Stimulated activated CD8-positive, alpha-beta memory T cell treated with anti-CD3 and anti-CD28 coated beads, Interleukin-4, amount 100 ng/mL, for 4 hours (primary cell): ENCODE measurements at places on chromosomes 5 and 9.

GRCh38 chr9:131905144-131905543 is 165.3 kb upstream of the RAPGEF1 start:
- no peak for DNase-seq

DNA sequence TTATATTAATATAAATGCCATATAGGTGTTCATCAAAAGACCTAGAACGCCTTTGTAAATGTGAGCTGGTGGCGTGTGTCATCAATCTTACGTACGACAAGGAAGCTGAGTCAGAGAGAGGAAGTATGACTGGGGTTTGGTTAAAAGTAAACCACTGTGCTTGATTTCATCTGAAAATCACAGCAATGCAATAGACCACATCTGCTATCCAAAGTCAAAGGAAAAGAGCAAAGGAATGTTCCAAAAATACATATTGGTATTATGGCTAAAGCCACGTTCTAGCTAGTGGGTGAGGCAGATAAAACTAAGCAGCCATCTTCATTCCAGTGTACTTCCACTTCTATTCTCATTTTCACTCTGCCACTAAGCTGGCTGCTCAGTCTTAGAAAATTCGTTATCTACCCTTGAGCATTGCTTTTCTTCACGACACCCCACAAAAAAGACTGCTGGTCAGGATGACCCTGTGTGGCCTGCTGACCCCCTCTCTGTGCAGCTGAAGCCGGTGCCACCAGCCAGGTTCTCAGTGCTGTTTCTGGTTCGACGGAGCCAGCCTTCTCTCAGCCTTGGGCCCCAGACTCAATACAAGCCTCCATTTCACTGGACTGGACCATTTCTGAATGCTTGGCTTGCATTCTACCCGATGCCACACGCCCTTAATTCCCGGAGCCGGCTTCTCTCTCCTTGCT is 23.8 kb downstream of the SHC3 start:
- no peak for DNase-seq

DNA sequence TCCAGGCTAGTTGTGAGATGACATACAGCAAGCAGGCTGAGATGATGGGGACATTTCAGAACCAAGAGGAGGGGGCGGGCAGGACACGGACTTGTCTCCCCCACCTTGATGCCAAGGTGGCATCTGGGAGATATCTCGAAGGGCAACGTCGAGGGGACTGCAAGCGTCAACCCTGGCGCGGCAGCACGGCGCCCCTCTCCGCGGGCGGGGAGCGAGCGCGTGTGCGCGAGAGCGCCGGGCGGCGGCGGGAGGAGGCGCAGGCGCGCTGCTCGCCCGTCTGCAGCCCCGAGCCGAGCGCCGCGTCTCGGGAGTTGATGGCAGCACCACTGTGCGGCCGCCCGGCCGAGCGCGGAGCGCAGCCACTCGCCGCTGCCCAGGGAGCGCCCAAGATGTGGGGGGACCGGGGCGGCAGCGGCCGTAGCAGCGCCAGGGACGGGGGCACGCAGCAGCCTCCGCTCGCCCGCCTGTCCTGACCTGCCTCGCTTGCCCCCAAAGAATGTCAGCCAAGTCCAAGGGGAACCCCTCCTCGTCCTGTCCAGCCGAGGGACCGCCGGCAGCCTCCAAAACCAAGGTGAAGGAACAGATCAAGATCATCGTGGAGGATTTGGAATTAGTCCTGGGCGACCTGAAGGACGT is at the start of gene PRR16:
TSS of gene PRR16 (plus strand) at position 310 of the 636 bp plus-strand sequence.
- DNase-seq: no peak

DNA sequence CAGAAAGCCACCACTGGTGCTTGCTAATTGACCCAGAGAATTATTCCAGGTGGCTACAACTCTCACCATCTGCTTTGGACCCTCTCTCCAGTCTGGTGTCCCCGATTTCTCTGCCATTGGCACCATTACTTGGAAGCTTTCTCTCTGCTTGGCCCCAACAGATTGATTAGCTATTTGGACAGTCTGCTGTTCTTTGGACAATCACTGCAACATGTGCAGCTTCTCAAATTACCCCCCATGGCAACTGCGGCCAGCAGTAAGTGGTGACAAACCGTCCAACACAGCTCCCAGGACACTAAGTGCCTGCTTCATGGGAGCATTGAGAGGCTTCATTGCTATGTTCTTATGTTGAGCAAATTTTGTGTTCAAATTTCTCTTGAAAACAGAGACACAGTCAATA is 309.8 kb downstream of the TAF11L14 start:
- no peak for DNase-seq

DNA sequence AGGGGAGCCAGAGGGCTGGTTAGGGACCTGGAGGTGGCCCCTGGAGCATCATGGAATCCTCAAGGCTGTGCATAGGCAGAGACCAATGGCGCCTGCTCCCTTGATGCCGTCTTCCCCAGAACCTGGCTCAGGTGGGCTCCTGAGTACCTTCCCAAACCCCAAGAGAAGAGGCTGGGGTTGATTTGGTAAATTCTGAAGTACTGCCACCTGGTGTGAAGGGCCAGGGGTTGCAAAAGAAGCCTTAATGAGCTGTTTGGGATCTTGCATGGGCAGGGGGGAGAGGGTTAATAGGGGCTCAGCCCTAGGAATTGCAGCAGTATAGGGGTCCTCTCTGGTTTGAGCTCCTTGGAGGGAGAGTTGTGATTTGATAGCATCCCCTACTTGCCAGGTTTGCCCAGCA is 52.1 kb downstream of the CYSTM1 start:
- DNase-seq: no peak

DNA sequence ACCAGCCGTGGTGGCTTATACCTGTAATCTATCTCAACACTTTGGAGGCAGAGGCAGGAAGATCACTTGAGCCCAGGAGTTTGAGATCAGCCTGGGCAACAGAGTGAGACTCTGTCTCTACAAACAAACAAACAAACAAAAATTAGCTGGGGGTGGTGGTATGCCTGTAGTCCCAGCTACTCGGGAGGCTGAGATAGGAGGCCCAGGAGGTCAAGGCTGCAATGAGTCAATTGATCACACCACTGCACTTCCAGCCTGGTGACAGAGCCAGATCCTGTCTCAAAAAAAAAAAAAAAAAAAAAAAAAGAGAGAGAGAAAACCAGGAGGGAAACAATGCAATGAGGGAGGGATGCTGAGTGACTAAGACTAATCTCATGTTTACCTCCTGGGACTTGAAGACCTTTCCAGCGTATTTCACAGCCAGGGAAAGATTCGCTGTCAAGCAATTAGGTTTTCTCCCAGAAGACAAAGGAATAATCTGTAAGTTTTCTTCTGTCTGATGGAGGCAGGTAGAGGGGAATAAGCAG is 51.1 kb upstream of the MIER3 start:
- no peak for DNase-seq

DNA sequence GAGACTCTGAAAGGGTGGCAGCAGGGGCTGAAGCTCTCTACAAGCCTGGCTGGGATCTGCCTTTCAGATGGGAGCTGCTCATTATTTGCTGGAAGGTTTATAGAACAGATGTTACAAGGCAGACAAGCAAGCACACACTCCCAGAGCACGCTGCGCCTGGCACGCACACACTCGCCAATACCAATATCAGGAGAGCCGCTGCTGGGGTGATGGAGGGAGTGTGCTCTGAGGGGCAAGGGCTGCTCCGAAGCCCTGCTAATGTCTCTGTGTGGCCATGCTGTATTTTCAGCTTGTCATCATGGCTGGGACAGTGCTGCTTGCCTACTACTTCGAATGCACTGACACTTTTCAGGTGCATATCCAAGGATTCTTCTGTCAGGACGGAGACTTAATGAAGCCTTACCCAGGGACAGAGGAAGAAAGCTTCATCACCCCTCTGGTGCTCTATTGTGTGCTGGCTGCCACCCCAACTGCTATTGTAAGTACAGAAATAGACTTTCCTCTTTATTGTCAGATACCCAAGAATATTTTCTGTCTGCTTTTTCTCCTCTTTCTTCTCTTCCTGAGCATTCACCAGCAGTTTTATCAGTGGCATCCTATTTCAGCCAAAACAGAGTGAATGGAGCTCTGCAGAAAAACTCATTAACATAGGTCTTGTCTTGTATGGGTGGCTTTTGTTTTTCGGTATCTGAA is 115.1 kb downstream of the BAAT start:
- DNase-seq: no peak

DNA sequence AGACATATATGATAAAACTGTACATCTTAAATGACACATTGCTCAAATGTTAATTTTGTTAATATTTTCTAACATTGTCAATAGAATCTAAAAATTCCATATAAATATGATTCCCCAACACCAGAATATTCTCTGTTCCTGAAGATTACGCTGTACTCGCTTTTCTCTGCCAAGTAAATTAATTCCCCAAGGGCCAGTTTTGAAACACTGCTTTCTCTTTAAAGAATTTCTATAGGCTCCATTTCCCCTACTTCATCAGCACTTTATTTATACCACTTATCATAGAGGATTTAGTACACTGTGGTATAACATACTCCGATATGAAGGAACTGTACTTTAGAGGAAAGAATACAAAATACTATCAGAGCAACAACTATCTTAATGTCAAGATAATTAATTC is 101.4 kb upstream of the ACOT12 start:
- no peak for DNase-seq

DNA sequence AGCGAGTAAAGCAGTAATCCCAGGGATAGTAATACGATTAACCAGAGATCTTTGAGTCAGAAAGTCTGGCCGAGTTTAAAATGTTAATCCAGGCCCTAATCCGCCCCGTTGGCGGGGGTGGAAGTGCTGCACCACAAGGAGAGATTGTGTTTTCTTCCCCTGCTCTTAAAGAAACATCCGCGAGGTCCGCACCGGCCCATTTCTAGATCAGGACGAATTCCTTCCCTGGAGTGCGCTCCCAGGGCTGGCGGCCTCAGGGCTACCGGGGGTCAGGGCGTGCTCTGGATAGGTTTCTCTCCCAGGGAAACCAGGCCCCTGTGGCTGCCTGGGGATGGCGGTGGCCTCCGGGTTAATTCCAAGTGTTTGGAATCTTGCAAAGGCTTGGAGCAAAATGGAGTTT is 9.3 kb upstream of the NEUROG1 start:
- DNase-seq: no peak

DNA sequence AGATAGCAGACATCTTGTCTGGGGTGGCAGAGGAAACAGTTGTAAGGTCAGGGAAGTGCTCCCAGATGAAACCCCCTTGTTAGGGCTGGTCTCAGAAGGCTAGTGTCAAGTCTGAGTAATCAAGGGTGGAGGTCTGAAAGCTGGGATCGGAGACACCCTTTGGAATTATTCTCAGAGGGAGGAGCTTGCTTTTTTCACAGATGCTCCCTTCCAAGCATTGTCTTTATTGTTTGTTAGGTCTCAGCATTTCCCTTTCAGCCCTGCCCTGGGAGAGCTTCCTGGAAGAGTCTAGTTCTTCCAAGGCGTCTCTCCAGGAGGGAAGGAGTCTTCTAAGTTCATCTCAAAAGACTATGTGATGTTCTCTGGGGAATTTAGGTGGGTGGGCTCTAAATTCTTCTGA is 3.2 kb downstream of the TEK start:
- DNase-seq: no peak

DNA sequence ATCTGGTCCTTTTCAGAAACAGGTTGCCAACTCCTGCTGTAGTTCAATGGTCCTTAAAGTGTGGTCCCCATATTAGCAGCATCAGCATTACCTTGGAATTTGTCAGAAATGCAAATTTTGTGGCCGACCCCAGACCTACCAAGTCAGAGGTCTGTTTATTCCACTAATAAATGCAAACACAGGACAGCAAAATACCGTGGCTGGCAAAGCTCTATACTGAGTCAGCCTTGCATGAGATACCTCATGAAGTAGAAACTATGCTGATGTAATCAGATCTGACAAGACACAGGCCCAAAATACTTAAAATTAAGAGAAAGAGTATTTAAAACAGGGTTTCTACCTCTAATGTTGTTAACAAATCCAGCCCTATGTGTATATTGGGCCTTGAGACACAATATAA is 3.0 kb downstream of the GOLM1 start:
- DNase-seq: no peak

- DNase-seq: no peak
Observed at GRCh38 chr5:180439911-180440769, 54.0 kb upstream of the CNOT6 start.

GRCh38 chr5:81759632-81760005 is 8.7 kb upstream of the SSBP2 start:
- no peak for DNase-seq

GRCh38 chr9:124372038-124372437 is 43.2 kb downstream of the PSMB7 start:
- no peak for DNase-seq

DNA sequence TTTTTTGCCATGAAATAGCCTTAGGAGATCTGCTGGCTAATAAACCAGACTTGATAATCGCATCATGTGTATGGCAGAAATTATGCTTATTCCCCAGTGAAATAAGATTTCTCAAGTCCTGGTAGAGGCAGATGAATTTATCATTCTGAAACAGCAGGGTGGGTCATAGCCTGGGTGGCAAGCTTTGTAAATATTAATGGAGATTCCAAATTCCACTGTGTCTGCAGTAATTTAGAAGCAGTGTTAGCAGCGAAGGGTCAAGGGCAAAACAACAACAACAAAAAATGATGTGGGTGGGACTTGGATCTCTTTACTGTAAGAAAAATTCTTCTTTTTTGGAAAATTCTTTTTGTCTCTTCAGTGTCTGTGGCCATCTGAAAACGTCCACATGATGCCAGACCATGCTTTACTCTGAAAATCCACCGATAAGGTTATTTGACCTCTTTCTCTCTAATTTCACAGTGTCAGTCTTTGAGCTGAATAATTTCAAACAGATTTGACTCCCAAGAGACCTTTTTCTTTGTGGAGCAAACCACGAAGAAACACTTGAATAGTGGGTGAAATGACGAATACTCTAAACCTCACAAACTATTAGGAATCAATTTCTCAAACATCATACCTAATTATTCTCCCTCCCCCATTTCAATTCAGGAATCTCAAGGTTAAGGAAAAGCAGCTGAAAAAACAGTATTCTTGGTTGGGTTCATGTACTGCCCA is 106.0 kb upstream of the RPS23 start:
- no peak for DNase-seq

- no peak for DNase-seq
Observed at GRCh38 chr5:97840643-97841042, 657.6 kb upstream of the RIOK2 start.

DNA sequence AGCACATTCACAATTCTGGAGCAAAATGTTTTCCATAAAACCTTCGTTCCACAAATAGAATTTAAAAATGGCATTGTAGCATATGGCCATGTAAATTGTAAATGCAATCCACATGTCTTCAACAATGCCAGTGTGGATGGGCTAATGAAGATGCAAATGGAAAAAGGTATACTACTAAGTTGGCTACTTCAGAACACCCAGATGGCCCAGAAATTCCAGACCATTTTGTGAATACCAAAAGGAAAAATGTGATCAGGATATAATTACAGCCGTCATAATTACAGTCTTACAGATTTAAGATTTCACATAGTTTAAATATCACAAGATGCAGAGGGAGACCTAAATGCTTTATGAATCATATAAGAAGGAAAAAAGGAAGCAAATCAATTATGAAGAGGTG is 117.2 kb downstream of the TSSK1B start:
- no peak for DNase-seq

GRCh38 chr9:94767331-94768072 is 41.0 kb downstream of the AOPEP start:
- no peak for DNase-seq

- DNase-seq: no peak
Observed at GRCh38 chr5:32526810-32527209, 58.5 kb upstream of the SUB1 start.
